Uterine smooth muscle cell (primary cell): ENCODE measurements at places on chromosomes 4 and X. TPM values are rescaled to one million over a fixed set of nuclear protein-coding genes. Genes with fewer than 3 reads are reported as not detected.

NHSL2 gene
- total RNA-seq, result 1.4 and 1.5 TPM in 2 replicates

ASMT gene
- total RNA-seq, result not detected in 2 replicates

ARR3 gene
- total RNA-seq, result not detected in 2 replicates

ADH7 gene
- not detected in 2 replicates for total RNA-seq

CXCL11 gene
- 0.22 TPM in 1 of 2 replicates, not detected in the other for total RNA-seq

BMPR1B gene
- total RNA-seq, result 1.1 and 3.0 TPM in 2 replicates

LGI2 gene
- total RNA-seq, result 0.12 and 0.22 TPM in 2 replicates

ETDA gene
- not detected in 2 replicates for total RNA-seq

UGT2A1 gene
- not detected in 2 replicates for total RNA-seq

HEPH gene
- total RNA-seq, result 19.0 and 40.9 TPM in 2 replicates

MID1IP1 gene
- total RNA-seq, result 88.2 and 101 TPM in 2 replicates

GLRA3 gene
- total RNA-seq, result under 0.01 TPM in 1 of 2 replicates, not detected in the other

RIPPLY1 gene
- not detected in 2 replicates for total RNA-seq

NAP1L2 gene
- 3.9 and 7.5 TPM in 2 replicates for total RNA-seq

DCAF12L1 gene
- total RNA-seq, result under 0.01 TPM in 1 of 2 replicates, not detected in the other

SPATA4 gene
- 0.37 and 0.44 TPM in 2 replicates for total RNA-seq
